Activated CD8-positive, alpha-beta memory T cell treated with anti-CD3 and anti-CD28 coated beads for 1 hour (primary cell): ENCODE measurements at places on chromosomes 2 and 18.

- DNase-seq: no peak
Measured at GRCh38 chr18:30694773-30695172, 347.8 kb downstream of the DSC3 start.

GRCh38 chr18:75202696-75203365, 6.1 kb downstream of the PTGR3 start:
- no peak for DNase-seq

DNA sequence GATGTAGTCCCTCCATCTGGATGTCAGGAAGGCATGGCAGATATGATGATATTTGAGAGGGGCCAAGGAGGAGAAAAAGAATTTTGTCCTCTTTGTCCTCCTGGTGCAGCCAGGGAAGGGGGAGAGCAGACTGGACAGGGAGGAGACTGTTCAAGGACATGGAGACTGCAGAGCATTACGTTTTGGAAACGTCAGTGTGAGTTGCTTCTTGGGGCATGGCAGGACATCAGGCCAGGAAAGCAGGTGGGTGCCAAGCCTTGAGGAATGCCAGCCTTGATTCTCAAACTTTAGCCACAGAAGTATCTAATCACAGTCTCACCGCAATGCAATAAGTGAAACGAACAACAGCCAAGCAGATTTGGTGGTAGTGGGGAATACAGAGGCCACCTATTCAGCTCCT, 66.2 kb downstream of the BMP10 start:
- DNase-seq: no peak

DNA sequence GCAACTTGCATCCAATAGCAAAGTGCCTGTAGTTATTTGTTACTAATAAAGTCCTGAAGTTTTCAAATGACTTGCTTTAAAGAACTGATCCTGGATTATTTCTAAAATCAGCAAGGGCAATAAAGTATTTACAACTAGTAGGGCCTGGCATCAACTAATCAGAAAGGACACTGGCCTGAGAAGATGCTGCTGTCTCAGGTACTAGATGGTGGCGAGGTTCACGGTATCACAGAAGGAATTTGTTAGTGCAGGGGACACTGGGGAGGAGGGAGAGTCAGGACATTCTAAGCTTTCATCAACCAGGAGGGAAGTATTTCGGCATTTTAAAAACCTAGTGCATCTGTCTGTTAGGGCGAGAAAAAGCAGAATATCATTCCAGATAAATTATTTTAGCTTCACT, 440.2 kb upstream of the LYPD1 start:
- no peak for DNase-seq

DNA sequence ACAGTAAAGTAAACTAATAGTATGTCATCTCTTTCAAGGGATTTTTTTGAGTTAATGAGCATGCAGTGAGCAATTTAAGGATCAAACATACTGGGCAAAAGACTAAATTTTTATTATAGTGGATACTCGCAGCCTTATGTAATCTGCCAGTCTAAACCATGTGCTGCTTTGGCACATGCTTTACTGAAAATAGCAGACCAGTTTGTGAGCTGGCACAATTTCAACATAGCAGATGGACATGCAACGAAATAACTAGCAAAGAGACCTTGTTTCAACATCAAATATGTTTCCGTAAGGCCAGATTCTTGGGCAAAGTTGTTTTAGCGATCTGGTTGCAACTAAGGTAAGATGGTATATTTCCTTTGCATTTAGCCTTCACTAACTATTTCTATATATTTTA, 807.3 kb downstream of the NR4A2 start:
- DNase-seq: no peak

DNA sequence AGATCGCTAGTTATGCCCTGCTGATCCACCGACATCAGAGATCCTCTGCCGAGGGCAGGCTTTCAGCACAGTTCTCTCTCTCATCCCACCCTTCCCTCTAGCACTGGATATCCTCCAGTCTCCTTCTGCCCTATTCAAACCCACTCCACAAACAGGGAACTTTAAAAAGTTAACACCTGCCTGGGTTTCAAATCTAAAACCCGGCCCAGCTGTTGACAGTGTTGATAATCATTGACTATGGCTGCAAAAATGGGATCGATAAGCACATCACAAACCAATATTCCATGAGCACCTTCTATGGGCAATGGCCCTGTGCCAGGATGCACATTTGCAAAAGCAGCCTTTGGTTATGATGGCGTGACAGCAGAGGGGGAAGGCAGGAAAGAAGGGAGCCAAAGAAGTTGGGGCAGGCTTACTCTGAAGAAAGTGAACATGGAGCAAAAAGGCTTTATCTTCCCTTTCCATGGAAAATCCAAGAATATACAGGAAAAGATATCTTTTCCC, 482.3 kb upstream of the KLHL29 start:
- no peak for DNase-seq
